Endodermal cell (in vitro differentiated cells): ENCODE measurements at places on chromosomes 16 and 17. TPM values are rescaled to one million over a fixed set of nuclear protein-coding genes. Genes with fewer than 3 reads are reported as not detected.

GRCh38 chr16:27235938-27236245 is 32.6 kb downstream of the KDM8 start:
- no peaks in the 10 kb centered on the region for H3K27me3 ChIP-seq
- H3K27ac ChIP-seq = no peak overlapping the region
- H3K36me3 ChIP-seq = no peaks in the 10 kb centered on the region
- no peaks in the 10 kb centered on the region for H3K4me1 ChIP-seq

SLC5A11 gene
- total RNA-seq = 0.29 TPM in 1 of 2 replicates, not detected in the other

- no peak for DNase-seq
- H3K4me1 ChIP-seq = no peaks in the 10 kb centered on the region
- H3K27me3 ChIP-seq = no peaks in the 10 kb centered on the region
These were observed 4.0 kb upstream of the NPRL3 start for GRCh38 chr16:142405-142967.

DNA sequence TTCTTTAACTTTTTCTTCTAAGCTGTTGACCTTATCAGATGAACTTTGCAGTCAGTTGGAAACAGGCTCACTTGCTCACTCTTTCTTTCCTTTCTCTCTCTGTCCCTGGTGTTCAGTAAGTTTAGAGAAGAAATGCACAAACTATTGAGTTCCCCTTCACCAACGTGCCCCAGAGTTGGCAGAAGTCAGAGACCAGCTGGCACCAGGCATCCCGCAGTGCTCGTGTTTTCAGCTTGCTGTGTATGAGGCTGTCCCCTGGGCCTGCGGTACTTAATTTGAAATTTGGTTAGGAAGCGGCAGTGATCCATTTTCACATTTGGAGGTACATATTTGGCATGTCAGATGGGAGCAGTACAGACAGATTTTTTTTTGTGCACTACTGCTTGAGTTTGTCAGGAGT is 258.6 kb downstream of the SNX29 start:
- no peak overlapping the region for H3K27ac ChIP-seq
- H3K27me3 ChIP-seq = no peaks in the 10 kb centered on the region
- no peaks in the 10 kb centered on the region for H3K4me1 ChIP-seq
- no peaks in the 10 kb centered on the region for H3K36me3 ChIP-seq

ZSCAN10 gene
- 21.1 to 36.6 TPM (median 35.2 TPM) in 3 replicates for total RNA-seq

LITAFD gene
- total RNA-seq = not detected in 2 replicates

DNA sequence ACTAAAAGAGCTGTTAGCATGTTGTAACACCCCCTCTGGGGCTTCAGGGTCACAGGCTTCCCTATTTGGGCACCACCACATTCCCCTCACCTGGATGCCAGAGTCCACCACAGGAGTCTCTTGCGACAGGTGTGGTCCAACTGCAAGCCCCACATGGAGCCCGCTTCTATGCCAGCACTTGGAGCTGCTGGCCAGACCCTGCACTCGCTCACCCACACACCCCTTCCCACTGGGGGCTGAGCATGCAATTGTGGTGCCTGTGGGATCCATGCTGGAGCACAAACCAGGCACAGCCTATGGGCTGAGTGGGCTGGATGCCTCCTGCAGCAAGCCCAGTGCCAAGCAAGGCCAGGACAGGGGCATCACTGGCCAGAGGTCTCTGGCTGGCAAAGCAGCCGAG is 6.0 kb upstream of the BLMH start:
- no peak overlapping the region for H3K4me3 ChIP-seq
- DNase-seq = no peak
- H3K36me3 ChIP-seq = no peaks in the 10 kb centered on the region
- no peak overlapping the region for H3K27ac ChIP-seq
- H3K4me1 ChIP-seq = no peaks in the 10 kb centered on the region

DNA sequence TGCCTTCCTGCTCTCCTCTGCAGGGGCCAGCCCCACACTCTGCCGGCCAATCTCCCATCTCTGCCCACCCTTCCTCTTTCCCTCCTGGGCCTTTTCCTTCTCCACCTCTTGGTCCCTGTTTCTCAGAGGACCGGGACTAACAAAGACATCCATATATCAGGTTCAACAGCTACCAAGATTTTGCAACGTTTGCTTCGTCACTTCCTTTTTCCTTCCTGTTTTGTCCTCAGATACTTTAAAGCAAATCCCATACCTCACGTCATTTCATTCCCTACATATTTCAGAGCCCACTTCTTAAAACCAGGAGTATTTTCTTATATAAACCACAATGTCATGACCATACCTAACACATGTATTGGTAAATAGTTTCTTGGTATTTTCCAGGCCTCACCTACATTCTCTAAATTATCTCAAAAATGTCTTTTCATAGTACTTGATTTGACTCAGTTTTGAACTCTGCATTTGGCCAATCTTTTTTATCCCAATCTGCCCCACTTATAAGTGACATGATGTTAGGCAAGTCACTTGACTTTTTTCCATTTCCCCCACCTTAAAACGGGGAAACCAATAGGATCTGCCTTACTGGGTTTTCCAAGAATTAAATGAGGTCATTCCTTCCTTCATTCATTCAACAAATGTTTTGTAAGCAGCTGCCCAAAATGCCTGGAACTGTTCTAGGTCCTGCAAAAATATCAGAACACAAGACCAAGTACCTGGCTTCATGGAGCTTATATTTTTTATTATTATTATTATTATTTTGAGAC is 7.2 kb upstream of the USP10 start:
- no peaks in the 10 kb centered on the region for H3K27me3 ChIP-seq
- no peaks in the 10 kb centered on the region for H3K4me1 ChIP-seq
- no peak for DNase-seq
- H3K36me3 ChIP-seq = no peaks in the 10 kb centered on the region

DNA sequence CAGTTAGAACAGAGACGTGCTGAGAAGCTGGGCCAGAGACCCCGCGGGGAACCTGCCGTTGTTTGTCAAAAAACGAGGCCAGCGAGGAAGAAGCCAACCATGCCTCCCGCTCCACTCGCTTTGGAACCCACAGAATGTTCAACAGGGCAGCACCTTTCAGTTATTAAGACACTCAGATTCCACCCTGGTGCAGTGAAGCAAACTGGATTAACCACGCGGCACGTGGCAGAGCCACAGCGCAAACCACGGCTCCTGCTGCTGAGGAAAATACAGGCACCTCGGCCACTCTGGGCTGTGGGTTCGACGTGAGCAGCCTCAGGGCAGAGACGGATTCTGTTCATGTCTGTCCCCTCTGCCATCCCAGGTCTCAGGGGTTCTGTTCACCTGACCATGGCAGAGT is 24.4 kb downstream of the ALOX15 start:
- H3K4me3 ChIP-seq = no peak overlapping the region
- no peak overlapping the region for H3K27ac ChIP-seq
- no peaks in the 10 kb centered on the region for H3K36me3 ChIP-seq
- H3K4me1 ChIP-seq = no peaks in the 10 kb centered on the region
- DNase-seq = peak; percentile 44
- no peaks in the 10 kb centered on the region for H3K27me3 ChIP-seq

KRT20 gene
- not detected in 2 replicates for total RNA-seq

ZNF213 gene
- 5.1 and 5.5 TPM in 2 replicates for total RNA-seq

CLDN9 gene
- 0.18 and 0.34 TPM in 2 replicates for total RNA-seq

DNA sequence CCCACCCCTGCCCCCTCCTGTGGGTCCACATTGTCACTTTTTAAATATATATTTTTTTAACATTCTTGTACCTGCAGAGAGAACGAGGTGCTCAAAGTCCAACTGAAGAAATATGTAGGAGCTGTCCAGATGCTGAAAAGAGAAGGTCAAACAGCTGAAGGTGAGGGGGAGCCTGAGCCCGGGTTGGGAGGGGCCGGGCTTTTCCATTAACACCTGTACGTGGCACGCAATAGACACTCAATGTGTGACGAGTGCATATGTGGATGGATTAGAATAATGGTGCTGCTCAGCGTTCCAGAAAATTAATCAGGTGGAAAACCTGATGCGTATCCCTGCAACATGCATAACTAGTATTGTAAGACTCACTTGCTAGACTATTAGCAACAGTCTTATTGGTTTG is 223.0 kb downstream of the SNX29 start:
- no peaks in the 10 kb centered on the region for H3K36me3 ChIP-seq
- H3K4me1 ChIP-seq = no peaks in the 10 kb centered on the region
- H3K4me3 ChIP-seq = no peak overlapping the region
- H3K27me3 ChIP-seq = no peaks in the 10 kb centered on the region

GRCh38 chr16:62022688-62023087 is 13.6 kb downstream of the CDH8 start:
- no peaks in the 10 kb centered on the region for H3K27me3 ChIP-seq
- H3K36me3 ChIP-seq = no peaks in the 10 kb centered on the region
- no peak overlapping the region for H3K27ac ChIP-seq
- DNase-seq = no peak

MT3 gene
- not detected in 2 replicates for total RNA-seq

ITGAD gene
- total RNA-seq = not detected in 3 replicates

- H3K27ac ChIP-seq = no peak within 1 kb of the TSS
- H3K4me1 ChIP-seq = no peaks in the 10 kb centered on the region
- DNase-seq = peak; percentile 83
- H3K4me3 ChIP-seq = peak within 1 kb of the TSS; percentile 74
- H3K27me3 ChIP-seq = peaks cover 51% of the 10 kb centered on the region
- no peaks in the 10 kb centered on the region for H3K36me3 ChIP-seq
These were observed at the start of gene ATP2A3 for GRCh38 chr17:3964203-3965117. TSS of gene ATP2A3 (minus strand) at chr17:3964437. CDS start at chr17:3964291, 146 bp downstream.

DNA sequence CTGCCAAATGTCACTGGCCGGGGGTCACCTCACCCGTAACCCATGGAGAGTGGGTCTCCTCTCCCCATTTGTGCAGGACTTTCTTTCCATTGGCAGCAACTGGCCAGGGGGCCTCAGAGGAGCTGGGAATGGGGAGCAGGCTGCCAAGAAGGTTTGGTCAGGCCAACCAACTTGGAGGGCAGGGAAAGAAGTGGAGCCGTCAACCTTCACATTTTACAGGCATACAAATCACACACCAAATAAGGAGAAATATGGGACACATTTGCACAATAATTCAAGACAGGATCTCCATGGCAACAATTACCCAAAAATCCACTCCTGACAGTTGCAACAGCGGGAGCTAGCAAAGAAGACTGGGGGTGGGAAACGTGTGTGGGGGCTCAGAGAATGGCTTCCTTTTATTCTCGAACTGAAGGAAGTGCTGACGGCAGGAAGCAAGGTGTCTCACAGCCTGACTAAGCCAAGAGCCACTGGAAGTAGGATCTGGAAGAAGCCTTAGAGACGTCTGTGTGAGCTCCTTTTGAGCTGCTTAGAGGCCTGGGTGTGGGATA is 20.9 kb downstream of the RPRML start:
- no peaks in the 10 kb centered on the region for H3K36me3 ChIP-seq
- H3K4me1 ChIP-seq = no peaks in the 10 kb centered on the region
- DNase-seq = no peak
- no peak overlapping the region for H3K27ac ChIP-seq

- H3K27me3 ChIP-seq = no peaks in the 10 kb centered on the region
- no peaks in the 10 kb centered on the region for H3K36me3 ChIP-seq
- DNase-seq = no peak
- no peak overlapping the region for H3K27ac ChIP-seq
- H3K4me3 ChIP-seq = no peak overlapping the region
These were observed 159.1 kb downstream of the CDH11 start for GRCh38 chr16:64962786-64963185.

MT1M gene
- total RNA-seq = not detected in 3 replicates

DNA sequence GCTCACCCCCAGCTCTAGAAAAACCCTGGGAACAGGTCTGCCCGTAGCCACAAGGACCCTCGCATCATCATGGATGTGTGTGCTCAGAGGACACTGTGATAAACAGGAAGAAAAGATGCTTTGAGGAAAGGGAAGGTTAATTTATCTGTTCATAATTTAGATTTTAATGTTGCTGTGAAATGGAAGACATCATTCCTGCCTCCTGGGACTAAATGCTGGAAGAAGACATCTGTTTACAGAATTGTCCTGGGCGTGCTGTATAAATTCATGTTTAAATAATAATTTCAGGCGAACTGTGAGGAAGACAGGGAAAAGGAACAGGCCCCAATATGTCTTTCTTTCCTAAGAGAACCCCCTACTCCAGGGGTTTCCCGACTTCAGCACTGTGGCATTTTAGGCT is 112.6 kb downstream of the SHISA6 start:
- no peaks in the 10 kb centered on the region for H3K4me1 ChIP-seq
- H3K4me3 ChIP-seq = no peak overlapping the region
- no peak overlapping the region for H3K27ac ChIP-seq
- DNase-seq = no peak
- no peaks in the 10 kb centered on the region for H3K27me3 ChIP-seq
- no peaks in the 10 kb centered on the region for H3K36me3 ChIP-seq

- no peaks in the 10 kb centered on the region for H3K4me1 ChIP-seq
- no peaks in the 10 kb centered on the region for H3K27me3 ChIP-seq
- H3K27ac ChIP-seq = no peak overlapping the region
- no peak for DNase-seq
- no peaks in the 10 kb centered on the region for H3K36me3 ChIP-seq
These were observed 526.9 kb downstream of the NPIPA7 start for GRCh38 chr16:16905850-16906249.

- DNase-seq = no peak
- no peaks in the 10 kb centered on the region for H3K4me1 ChIP-seq
- H3K36me3 ChIP-seq = no peaks in the 10 kb centered on the region
- no peaks in the 10 kb centered on the region for H3K27me3 ChIP-seq
These were observed 16.3 kb upstream of the RNPS1 start for GRCh38 chr16:2284001-2284770.

GRCh38 chr16:727291-727977 is 528 bp downstream of the HAGHL start:
- peaks cover 19% of the 10 kb centered on the region for H3K27me3 ChIP-seq

SPATA22 gene
- total RNA-seq = not detected in 2 replicates

MAZ gene
- 325 and 352 TPM in 2 replicates for total RNA-seq
